IMR-90 (cell line): ENCODE measurements at places on chromosomes 11 and 22. TPM values are rescaled to one million over a fixed set of nuclear protein-coding genes. Genes with fewer than 3 reads are reported as not detected.

DNA sequence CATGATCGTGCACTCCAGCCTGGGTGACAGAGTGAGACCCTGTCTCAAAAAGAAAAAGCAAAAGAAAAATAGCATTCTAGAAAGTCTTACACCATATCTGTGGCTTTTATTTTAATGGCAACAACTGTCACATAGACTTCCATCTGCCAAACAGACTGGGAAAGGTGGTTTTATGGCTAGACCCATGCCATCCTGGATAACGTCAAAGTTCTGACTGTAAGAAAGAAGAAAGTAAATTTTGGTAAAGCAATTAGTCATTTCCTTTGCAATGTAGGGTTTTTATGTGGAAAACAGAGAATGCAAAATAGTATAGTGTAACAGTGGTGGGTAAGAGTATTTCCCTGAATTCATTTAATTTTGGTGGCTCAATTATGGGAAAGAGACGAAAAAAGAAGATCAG is 75.5 kb upstream of the BARX2 start:
- no peak for DNase-seq

The MAJIN gene
- total RNA-seq = not detected in 2 replicates

DNA sequence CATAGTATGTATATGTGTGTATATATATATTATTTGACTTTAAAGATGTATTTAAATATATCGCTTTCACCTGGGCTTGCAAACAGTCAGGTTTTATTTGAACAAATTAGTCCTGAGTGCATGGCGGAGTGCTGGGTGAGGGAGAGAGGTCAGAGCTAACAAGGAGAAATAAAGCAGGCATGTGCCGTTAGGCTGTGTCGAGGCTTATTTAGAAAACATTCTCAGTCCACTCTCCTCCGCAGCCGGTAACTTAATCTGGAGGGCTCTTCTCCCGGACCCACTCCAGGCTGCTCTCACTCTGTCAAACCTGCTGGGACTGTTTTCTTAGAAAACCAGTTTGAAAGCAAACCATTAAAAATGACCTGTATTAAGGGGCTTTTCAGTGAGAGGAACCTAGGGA is 455.9 kb downstream of the MN1 start:
- no peak for DNase-seq

DNA sequence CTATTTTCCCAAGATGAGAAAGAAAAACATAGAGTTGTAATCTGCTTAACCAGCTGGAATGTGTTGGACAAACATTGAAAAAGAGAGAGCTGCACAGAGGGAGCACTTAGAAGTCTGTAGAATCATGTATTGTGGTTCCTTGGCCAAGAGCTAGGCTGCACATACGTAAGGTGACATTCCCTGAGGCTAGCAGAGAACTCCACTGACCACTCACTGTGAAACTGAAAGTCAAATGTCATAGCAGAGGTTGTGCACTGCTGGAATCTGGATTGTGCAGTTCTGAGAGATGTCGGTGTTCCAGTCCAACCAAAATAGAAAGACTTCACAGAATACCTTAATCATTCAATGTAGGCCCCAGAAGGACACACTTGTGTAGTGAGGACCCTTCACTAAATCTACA is 772.8 kb upstream of the RAG2 start:
- DNase-seq = no peak

The DTX4 gene
- total RNA-seq = 2.5 and 2.7 TPM in 2 replicates

- DNase-seq = peak; percentile 21
Observed at GRCh38 chr11:122340607-122341290, 224.7 kb upstream of the BLID start.

DNA sequence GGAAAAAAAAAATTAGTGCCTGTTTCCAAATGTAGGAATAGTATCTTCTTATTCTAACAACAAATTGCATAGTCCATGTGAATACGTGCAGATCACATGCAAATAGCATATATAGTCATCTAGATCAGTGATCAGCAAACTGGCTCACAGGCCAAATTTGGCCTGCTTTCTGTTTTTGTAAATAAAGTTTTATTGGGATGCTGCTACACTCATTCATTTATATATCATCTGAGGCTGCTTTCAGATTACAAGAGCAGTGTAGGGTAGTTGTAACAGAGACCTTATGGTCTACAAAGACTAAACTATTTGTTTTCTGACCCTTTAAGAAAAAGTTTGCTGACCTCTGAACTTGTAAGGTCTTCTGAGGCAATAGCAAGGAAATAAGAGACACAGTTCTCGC is 65.6 kb downstream of the SFI1 start:
- DNase-seq = no peak

GRCh38 chr11:66186470-66186869 is 82.0 kb upstream of the RAB1B start:
- DNase-seq = no peak

- no peak for DNase-seq
Observed at GRCh38 chr11:36722421-36722820, 124.4 kb upstream of the RAG2 start.

The SLC22A8 gene
- not detected in 2 replicates for total RNA-seq

GRCh38 chr22:40002935-40003715 is 8.4 kb downstream of the FAM83F start:
- DNase-seq = no peak

- DNase-seq = no peak
Observed at GRCh38 chr22:22178355-22178965, 66.1 kb upstream of the VPREB1 start.

The POU2AF3 gene
- total RNA-seq = not detected in 2 replicates

The HEPHL1 gene
- total RNA-seq = under 0.01 TPM in 1 of 2 replicates, not detected in the other

GRCh38 chr11:14182833-14183364 is 176.1 kb downstream of the RRAS2 start:
- DNase-seq = no peak

GRCh38 chr11:24514219-24514594 is 17.4 kb downstream of the LUZP2 start:
- DNase-seq = no peak

DNA sequence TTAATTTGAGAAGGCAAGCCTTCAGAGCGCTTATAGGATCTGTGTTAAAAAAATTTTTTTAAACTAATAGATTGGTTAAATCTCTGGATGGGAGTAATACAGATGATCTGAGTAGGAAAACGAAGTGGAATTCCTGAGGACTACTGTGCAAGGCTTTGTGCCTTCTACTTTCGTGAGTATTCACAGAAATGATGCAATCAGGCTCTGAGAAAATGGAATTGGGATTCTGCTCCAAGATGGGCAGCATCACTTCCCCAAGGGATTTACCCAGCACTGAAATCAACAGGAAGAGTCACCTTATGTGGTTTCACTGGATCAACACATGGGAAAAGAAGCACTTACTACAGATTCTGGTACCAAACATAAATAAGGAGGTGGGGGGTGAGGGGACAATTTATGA is 12.5 kb downstream of the KMT5B start:
- DNase-seq = peak; percentile 81

DNA sequence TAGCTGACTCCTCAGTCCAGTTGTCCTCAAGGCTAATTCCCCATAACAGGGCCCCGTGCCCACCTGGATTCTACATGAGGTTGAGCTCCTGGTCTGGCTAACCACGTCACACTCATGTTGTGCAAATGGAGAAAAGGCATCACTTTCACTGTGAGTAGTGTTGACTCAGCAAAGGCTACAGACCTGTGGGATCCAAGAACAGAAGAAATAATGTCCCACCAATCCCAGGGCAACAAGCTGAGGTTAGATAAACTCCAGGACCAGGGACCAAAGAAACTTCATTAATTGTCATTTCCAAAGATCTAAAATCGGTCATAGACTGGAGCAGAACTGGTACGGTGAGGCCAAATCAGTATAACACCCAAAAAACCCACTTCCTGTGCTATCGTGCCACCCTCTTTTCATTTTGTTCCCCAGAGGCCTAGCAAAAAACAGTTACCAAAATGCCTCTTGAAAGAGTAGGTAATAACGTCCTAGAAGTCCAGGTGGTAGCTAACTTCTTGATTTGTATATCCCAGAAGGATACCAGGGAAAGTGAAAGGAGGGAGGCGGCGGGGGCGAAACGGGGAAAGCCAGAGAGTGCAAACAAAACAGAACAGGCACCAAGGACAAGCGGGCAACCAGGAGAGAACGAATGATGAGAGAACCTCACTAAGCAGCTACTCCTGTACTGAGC is 1.4 kb downstream of the PCSK7 start:
- DNase-seq = peak; percentile 51

DNA sequence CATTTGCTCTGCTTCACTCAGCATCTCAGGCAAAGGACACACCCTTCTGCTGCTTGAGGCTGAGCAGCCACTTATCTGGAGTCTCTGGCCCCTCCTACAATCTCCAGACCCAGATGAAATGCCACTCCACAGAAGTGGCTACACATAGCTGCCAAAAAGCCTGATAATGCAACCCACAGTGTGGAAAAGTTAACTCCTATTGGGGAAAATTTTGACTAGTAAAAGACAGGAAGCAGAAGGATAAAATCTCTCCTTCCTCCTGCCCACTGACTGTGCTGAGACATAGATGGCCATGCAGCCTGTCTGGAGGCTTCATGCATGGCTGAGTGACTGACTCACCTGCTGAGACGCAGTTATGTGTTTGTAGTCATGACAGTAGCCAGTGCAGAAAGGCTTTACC is 92.3 kb upstream of the TEAD1 start:
- DNase-seq = peak; percentile 88

DNA sequence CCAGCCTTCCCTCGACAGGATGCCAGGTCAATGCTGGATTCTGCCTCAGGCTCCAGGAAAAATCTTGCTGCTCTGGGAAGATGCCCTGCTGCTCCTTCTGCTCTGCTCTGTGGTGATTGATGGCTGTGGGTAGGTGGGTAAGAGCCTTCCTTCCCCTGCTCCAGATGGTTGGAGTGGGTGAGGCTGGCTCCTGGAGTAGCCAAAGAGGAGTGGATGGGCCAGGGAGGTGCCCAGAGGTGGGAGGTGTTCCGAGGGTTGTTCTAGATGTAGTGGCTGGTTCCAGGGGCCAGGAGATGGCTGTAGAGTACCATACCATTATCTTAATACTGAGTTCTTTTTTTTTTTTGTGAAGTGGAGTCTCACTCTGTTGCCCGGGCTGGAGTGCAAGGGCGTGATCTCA is 99.6 kb upstream of the THY1 start:
- no peak for DNase-seq

DNA sequence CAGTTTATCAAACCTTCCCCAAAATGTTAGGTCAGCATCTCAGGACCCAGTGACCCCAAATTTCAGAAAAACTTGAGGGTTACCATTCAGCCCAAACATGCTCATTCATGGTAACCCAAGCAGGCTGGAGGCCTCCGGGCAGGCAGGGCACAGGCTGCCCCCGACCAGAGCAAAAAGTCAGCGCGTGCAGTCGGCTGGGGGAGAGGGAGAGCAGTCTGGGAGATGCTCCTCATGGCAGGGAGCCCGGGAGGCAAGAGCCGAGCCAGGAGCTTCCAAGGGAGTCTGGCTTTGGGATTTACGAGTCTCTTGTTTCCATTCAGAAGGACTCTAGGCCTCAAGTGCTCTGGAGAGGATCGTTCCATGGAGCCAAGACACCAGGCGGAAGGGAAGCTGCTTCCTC is 45.7 kb downstream of the RPUSD4 start:
- no peak for DNase-seq

The NR1H3 gene
- total RNA-seq = 9.1 and 9.7 TPM in 2 replicates

DNA sequence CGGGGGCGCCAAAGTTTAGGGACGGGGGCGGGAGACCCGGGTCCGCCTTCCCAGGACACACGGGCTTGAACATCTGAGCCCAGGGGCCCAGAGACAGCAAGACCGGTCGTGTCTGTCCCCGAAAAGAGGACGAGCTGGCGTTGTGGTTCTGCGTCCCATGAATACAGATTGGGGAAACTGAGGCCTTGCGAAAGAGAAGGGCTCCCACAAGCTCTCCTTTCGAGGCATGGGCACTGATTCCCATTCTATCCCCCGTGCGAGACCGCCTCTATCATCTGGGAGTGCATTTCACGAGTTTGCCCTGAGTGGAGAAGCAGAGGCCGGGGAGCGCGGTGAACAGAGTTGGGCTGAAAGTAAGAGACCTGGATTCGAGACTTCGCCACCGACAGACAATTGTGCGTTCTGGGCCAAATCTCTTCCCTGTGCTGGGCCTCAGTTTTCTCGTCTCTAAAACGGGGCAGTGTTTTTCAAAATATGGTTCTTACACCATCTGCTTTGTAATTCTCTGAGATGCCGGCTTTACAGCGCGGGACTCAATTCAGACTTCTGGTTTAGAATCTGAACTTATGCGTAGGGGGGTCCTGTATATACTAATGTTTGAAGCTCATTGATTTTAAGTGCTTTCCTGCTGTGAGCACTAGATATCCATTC is 471 bp downstream of the RNF185 start:
- peak; percentile 31 for DNase-seq

The MUC6 gene
- total RNA-seq = not detected in 2 replicates

GRCh38 chr11:37947821-37948220 is 1349.8 kb upstream of the RAG2 start:
- DNase-seq = no peak

The CALCA gene
- total RNA-seq = not detected in 2 replicates

DNA sequence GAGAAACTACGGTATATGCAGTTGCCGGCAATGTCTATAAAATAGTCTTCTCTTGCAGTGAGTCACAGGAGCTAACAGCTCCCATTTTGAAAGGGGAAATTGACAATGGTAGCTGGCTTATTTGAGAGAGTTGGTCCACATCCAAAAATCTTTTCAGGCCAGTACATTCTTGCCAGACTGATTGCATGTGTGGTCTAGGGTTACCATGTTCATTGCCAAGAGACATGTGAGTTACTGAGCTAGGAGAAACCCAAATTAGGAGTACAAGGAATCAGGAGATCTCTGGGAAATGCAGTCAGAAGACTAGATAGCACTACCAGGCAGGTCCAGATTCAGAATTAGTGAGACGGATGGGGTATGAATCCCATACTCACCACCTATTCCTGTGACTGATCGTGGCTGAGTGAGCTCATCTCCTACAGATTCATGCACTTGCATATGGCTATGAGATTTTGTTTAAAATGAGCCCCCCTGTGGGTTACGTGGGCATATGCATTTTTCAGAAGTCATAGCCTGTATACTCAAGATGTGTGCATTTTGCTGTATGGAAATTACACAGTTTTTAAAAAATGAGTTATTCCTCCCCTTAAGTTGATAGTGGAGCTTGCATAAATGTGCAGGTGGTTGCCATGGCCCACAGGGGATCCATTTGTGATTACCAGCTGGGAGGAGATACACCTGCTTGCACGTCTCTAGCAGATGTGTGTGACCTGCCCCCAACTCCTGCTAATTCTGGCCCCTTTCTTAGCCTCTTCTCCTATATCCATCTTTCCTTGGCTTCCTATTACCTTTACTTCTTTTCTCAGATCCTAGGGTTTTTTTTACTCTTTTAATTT is 102.7 kb downstream of the COMMD9 start:
- peak; percentile 87 for DNase-seq

GRCh38 chr11:126352934-126353801 is 2.3 kb upstream of the ST3GAL4 start:
- DNase-seq = peak; percentile 75

The CCDC116 gene
- under 0.01 TPM in 1 of 2 replicates, not detected in the other for total RNA-seq

The PIH1D2 gene
- total RNA-seq = 1.1 and 2.2 TPM in 2 replicates

- no peak for DNase-seq
Observed at GRCh38 chr11:75341612-75342011, 9.8 kb downstream of the ARRB1 start.

The PGA5 gene
- total RNA-seq = not detected in 2 replicates

The ZC3H7B gene
- total RNA-seq = 35.6 and 37.6 TPM in 2 replicates

GRCh38 chr22:37404091-37404490 is 23.2 kb downstream of the ELFN2 start:
- no peak for DNase-seq

The OR4P4 gene
- not detected in 2 replicates for total RNA-seq
